ENCODE measurements at places on chromosomes 1 and 21. TPM values are rescaled to one million over a fixed set of nuclear protein-coding genes. Genes with fewer than 3 reads are reported as not detected.

Gene NFASC
- total RNA-seq: 11.1 TPM

- no peak for DNase-seq
Observed at GRCh38 chr1:178739285-178740045, 14.4 kb downstream of the RALGPS2 start.

Gene APCS
- 0.32 TPM for total RNA-seq

GRCh38 chr1:32464716-32465577, at the start of gene ZBTB8B:
Gene ZBTB8B (plus strand): TSS chr1:32465072. CDS start chr1:32470625, 5,553 bp downstream.
- DNase-seq: peak; percentile 76

DNA sequence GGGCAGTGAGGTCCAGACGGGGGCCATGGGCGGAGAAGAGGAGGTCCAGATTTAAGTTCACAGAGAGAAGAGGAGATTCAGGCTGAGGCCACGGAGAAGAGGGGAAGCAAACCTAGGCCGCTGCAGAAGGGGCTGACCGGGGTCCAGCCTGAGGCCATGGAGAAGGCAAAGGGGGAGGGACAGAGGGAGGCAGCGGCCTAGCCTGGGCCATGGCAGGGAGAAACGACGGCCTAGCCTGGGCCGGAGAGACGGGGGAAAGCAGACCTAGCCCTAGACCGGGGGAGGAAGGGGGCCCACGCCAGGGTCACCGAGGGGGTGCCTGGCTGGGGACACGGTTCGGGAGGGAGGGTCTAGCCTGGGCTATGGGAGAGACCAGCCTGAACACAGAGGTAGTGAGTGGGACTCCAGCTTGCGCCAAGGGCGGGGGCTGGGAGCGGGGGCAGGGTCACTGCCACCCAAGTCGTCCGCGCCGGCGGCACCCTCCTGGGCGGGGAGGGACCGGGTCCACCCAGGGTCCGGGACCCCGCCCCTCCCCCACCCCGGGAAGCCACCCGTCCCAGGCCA, 459 bp downstream of the CAPZB start:
- DNase-seq: no peak

Gene TSTD1
- 9.3 TPM for total RNA-seq

GRCh38 chr1:226735576-226735975, 3.5 kb downstream of the ITPKB start:
- DNase-seq: no peak

GRCh38 chr1:53553734-53554509, 94.7 kb downstream of the DMRTB1 start:
- DNase-seq: no peak

Gene SLAMF1
- 0.27 TPM for total RNA-seq

GRCh38 chr1:14876747-14877146, 276.8 kb upstream of the TMEM51 start:
- DNase-seq: no peak

DNA sequence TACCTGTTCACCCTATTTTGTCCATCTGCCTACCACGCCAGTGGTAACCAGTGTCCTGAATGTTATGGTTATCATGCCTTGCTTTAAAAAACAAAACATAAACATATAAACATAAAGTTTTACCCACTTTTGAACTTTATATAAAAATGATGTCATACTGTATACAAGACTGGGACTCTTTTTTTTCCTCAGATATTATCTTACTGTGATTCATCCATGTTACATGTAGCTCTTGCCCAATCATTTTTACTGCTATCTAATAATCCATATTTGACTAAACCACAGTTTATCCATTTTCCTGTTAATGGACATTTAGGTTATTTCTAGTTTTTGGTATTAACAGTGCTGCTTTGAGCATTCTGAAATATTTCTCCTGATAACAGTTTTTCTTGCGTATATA, 78.8 kb downstream of the GPR161 start:
- no peak for DNase-seq

GRCh38 chr1:25128121-25128621, 104.1 kb downstream of the SYF2 start:
- DNase-seq: no peak

- DNase-seq: no peak
Observed at GRCh38 chr1:1510912-1511532, 940 bp upstream of the ATAD3A start.

- no peak for DNase-seq
Observed at GRCh38 chr1:209405183-209405814, 178.2 kb upstream of the CAMK1G start.

DNA sequence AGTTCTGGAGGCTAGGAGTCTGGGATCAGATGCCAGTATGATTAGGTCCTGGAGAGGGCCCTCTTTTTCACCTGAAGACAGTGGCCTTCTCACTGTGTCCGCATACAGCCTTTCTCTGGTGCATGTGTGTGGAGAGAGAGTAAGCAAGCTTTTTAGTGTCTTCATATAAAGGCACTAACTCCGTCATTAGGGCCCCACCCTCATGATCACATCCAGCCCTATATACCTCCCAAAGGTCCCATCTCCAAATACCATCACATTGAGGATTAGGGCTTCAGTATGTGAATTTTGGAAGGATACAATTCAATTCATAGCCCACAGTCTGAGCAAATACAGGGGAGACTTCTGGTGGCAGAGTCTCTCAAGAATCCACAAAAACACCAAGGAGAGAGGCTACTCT, 176.6 kb downstream of the BACH1 start:
- no peak for DNase-seq

Gene PEA15
- total RNA-seq: 225 TPM

GRCh38 chr1:6776895-6777294, 8.4 kb upstream of the CAMTA1 start:
- DNase-seq: no peak

DNA sequence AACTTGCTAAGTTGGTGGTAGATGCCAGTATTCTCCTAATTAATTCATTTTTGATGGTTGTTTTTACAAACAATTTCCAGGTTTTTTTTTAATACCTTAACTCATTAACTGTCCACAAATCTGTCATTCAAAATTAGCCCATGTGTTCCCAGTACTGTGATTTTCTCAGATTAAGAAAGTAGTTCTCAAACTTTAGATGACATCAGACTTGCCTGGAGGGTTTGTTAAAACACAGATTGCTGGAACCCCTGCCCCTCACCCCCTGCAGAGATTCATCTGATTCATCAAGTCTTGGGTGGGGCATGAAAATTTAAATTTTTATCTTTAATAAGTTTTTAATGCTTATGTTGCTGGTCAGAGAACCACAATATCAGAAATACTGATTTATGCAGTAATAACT, 130.5 kb downstream of the BACH1 start:
- no peak for DNase-seq

DNA sequence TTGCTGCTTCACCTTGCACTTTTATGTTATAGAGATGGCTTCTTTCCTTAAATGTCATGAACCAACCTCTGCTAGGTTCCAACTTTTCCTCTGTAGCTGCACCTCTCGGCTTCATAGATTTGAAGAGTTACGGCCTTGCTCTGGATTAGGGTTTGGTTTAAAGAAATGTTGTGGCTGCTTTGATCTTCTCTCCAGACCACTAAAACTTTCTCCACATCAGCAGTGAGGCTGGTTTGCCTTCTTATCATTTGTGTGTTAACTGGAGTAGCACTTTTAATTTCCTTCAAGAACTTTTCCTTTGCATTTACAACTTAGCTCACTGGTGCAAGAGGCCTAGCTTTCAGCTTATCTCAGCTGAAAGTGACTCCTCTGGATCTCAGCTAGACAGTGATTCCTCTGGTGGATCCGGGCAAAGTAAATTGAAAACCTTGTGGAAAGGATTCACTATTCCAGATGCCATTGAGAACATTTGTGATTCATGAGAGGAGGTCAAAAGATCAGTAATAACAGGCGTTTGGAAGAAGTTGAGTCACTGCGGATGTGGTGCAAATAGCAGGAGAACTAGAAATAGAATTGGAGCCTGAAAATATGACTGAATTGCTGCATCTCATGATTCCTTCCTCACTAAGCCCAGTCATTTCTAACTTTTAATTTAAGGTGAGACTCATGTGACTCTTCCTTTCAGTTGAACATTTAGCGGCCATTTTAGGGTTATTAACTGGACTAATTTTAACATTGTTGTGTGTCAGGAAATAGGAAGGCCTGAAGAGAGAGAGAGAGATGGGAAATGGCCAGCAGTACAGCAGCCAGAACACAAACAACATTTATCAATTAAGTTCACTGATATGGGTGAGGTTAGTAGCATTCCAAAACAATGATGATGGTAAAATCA, 16.2 kb upstream of the RGS1 start:
- no peak for DNase-seq

GRCh38 chr21:24046829-24047443, 1560.3 kb downstream of the MRPL39 start:
- no peak for DNase-seq

- DNase-seq: no peak
Observed at GRCh38 chr1:31498376-31499040, 77.8 kb upstream of the TINAGL1 start.

Gene LINGO4
- 0.78 TPM for total RNA-seq

Gene IGSF5
- 4.1 TPM for total RNA-seq

DNA sequence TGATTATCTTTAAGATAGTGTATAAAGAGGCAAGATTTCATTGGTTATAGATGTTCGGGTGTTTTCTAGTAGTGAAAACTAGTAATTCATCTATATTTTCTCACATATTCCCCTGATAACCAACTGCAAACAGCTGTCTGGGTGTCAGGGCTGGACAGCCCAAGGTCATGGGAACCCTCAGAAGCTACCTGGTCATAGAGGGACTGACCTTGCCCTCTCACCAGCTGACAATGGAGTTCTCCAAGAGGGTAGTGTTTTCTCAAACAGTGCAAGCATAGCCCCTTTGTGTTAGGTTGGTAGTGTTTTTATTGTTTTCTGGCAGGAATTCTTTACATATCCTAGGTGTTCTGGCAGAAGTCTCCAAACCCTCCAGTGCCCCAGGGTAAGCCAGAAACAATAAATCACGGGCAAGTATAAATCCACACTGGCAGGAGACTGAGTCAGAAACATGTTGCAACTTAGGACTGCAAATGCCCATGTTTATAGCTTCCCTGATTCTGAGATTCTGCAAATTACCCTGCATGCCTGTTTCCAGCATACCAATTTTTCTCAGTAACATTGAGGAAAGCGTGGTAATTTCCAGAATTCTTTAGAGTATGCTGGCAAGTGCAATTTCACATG, 82.8 kb upstream of the ATP1A1 start:
- no peak for DNase-seq

DNA sequence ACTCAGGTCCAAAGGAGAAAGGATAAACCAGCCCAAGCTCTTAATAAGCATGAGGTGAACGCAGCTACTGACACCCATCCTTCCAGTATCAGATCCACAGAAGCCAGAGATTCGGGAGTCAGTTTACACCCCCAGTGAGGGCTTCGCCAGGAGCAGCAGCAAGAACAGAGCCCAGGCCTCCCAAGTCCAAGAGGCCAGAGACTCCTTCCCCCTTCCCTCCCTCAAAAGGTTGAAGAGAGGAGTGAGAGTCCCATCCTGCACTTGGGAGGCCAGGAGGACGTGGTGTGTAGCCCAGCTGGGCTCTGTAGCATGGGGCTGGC, 72.8 kb downstream of the MRPL37 start:
- no peak for DNase-seq

GRCh38 chr21:46084709-46085108, 13.2 kb upstream of the COL6A2 start:
- DNase-seq: peak; percentile 71

GRCh38 chr1:215529571-215529970, 37.5 kb upstream of the KCTD3 start:
- DNase-seq: no peak

DNA sequence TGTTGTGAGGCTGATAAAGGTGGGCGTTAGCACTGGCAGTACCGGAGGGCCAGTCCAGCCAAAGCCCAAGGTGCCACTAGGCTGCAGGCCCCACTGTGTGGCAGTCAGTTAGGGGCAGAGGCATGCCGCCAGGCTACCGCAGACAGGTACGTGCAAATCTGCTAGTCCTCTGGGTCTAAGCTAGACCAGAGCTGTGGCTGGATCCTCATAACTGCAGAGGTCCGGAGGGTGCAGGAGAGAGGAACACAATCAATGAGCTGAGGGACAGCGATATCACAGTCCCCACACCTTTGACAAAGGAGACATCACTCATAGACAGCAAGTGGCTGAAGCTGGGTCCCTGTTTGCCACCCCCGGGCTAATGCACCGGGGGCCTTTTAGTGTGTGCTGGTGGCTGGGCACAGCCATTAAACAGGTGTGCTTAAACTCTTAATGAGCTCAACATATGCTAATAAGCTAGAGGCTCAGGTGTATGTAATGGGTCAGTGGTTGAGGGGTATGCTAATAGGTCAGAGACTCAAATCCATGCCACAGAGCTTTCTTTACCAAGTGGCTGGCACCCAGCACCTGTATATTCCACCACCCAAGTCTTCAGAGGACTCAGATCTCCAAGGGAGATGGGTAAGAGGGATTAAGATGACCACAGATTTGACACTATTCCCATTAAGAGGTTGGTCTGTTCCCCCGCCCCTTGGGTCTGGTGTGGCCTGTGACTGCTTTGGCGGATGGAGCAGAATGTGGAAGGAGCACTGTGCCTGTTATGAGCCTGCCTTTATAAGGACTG, 82.0 kb downstream of the GLIS1 start:
- DNase-seq: no peak

DNA sequence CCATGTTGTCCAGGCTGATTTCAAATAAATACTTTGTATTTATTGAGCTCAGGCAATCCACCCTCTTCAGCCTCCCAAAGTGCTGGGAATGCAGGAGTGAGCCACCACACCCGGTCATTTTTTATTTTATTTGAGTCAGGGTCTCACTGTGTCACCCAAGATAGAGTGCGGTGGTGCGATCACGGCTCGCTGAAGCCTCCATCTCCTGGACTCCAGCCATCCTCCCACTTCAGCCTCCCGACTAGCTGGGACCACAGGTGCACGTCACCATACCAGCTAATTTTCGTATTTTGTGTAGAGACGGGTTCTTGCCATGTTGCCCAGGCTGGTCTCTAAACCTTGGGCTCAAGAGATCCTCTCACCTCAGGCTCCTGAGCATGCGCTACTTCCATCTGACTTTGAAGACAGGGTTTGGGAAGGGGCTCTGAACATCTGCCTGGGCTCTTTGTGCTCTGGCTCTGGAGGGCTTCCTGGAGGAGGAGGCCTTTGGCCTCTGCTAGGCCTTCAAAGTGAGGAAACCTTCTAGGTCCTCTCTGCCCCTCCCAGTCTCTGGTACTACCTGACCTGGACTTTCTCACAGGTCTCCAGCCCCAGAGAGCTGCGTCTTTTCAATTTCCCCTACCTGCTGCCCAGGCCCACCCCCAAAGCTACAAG, 5.8 kb downstream of the HSPB7 start:
- DNase-seq: peak; percentile 36

GRCh38 chr1:41122851-41123518, 101.5 kb upstream of the SLFNL1 start:
- DNase-seq: no peak

Gene MX1
- total RNA-seq: 10.5 TPM

- DNase-seq: no peak
Observed at GRCh38 chr1:184409011-184409410, 22.2 kb downstream of the C1orf21 start.

- no peak for DNase-seq
Observed at GRCh38 chr1:21570528-21570875, 61.3 kb downstream of the ALPL start.

Gene TNFRSF1B
- 13.7 TPM for total RNA-seq

Gene GNG4
- not detected for total RNA-seq

Measured in Right ventricle myocardium superior (tissue), 1 donor.